ENCODE measurements at places on chromosomes 6 and 20. TPM values are rescaled to one million over a fixed set of nuclear protein-coding genes. Genes with fewer than 3 reads are reported as not detected.

The FOXQ1 gene
- 0.86 TPM for polyA plus RNA-seq

The TDP2 gene
- 27.9 TPM for polyA plus RNA-seq

The ITPR3 gene
- polyA plus RNA-seq: 7.3 TPM

The TBX18 gene
- 10.7 TPM for polyA plus RNA-seq

The CDH26 gene
- 0.99 TPM for polyA plus RNA-seq

The LPA gene
- polyA plus RNA-seq: 0.15 TPM

The ISM1 gene
- polyA plus RNA-seq: 4.5 TPM

The STK4 gene
- polyA plus RNA-seq: 12.0 TPM

The BMP5 gene
- 10.5 TPM for polyA plus RNA-seq

The PCIF1 gene
- 30.4 TPM for polyA plus RNA-seq

- DNase-seq: peak; percentile 60
These were observed 323.6 kb downstream of the CD83 start for GRCh38 chr6:14440940-14441781.

DNA sequence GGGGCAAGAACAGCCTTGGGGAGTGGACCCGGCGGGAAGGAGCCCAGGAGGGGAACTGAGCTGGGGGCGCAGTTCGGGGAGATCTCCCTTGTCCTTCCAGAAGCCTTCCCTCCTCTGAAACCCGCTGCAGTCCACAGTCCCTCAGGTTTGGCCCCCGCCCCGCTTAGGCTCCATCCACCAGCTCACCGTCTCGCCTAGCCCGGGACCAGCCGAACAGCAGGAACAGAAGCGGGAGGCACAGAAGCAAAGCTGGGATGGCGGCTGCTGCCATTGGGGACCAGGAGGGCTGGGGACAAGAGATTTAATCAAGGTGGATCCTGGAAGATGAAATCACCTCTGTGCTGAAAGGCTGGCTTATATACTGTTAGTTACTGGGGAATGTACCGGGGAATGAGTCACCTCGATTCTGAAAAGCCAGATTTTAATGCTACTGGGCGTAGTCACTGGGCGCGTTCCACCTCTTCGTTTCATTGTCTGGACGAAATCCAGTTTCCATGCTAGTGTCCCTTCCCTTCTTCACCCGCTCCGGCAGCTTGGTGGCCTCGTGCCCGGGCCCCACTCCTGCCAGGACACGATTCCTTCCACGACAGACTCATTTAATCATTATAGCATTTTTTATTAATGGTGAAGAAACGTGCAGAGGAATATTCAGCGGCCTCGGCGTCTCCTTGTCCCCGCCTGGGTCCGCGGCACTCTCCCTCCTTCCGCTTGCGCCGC is at the start of gene RAET1L:
RAET1L (minus strand) TSS at position 332 of the 717 bp plus-strand sequence; CDS start at position 271, 61 bp downstream.
- DNase-seq: no peak

DNA sequence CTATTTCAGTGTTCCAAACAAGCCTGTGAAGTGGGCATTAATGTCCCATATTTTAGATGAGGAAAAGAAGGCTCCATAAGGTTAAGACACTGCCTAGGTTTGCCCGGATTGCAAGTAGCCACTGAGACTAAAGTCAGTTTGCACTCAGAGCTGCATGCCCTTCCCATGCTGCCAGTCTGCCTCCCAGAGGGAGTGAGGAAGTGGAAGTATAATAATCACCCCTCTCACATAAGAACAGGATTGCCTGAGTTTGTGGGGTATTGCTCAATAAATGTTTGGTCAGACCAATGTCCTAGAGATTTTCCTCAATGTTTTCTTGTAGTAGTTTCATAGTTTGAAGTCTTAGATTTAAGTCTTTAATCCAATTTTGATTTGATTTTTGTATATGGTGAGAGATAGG is 43.9 kb upstream of the CLIC5 start:
- DNase-seq: no peak

GRCh38 chr6:157757430-157758403 is 65.3 kb upstream of the SNX9 start:
- DNase-seq: no peak

DNA sequence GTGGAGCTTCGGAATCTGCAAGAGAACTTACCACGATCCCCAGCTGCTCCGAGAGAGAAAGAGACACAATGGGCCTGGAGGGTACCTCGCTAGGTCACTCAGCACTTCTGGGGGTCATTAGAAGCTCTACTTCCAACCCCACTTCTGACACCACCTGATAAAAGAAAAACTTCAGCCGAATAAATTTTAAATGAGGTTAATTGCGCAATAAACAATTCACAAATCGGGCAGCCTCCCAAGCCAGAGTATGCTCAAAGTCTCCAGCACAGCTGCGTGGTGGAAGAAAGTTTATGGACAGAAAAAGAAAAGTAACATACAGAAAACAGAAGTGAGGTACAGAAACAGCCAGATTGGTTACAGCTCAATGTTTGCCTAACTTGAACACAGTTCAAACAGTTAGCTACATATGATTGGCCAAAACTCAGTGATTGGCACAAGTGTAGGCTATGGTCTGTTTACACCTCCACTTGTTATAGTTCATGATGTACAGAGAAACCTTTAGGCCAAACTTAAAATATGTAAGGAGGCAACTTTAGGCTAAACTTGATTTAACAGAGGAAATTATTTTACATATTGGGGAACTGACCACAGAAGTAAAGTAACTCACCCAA is 52.6 kb downstream of the COL11A2 start:
- peak; percentile 52 for DNase-seq

- no peak for DNase-seq
These were observed 108.8 kb upstream of the AFDN start for GRCh38 chr6:167717867-167718266.

- no peak for DNase-seq
These were observed 101.8 kb upstream of the PREP start for GRCh38 chr6:105504706-105505105.

DNA sequence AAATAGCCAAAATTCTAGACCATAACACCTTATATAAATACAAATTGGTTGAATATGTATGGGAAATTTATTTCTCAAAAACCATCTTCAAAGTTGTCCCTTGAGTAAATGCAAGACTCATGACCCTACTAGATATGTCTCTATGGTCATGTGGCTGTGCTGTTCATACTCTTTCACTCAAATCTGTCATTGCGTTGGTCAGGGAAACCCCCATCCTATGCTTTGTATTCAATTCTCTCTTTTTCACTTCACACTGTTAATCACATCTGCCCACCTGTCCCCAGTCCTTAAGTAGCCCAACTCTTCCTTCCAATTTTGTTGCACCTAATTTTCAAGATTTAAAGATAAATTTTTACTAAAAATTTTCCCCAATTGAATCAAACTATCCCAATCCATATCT is 51.0 kb downstream of the RPS12 start:
- no peak for DNase-seq

GRCh38 chr6:7185561-7185960 is 77.8 kb downstream of the RREB1 start:
- no peak for DNase-seq

DNA sequence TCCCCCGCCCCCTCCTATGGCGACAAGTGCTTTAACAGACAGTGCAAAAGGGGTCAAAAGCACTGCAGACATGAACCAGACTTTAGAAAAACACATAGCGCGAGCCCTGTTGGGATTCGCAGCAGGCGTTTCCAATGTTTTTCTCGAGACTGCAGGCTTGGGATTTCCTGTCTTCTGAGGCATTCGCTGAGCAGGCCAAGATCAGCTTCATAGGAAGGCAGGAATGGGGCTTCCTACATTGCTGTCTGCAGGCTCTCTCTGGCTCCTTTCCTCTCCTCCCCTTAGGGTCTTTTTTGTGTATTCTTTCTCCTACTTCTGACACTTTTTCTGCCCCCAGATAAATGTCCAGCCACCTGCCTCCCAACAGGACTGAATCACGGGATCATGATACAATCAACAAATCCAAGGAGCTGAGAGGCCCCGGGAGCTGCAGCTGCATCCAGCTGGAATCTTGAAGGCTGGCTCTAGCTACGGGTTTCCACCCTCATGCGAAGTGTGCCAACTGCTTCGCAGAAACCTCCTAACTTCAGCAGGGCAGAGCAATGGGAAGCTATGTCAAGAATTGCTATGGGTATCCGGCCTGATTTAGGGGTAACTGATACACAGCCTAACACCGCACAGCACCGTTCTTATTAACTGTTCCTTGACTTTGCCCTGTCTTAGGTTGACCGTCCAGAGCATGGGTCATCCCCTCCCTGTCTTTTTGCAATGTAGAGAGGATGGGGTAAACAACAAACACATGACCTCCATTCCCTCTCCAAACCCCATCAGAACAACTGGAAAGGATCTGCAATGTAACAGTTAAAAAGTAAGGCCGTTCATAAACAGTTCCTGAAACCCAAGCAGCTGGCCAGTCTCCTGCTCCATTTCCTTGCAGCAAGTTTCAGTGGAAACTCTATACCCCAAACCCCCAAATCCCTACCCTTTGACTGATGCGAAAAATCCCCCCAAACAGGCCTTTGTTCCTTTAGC is 31.5 kb downstream of the SNX5 start:
- DNase-seq: peak; percentile 95

GRCh38 chr6:21539621-21540100 is 53.9 kb upstream of the SOX4 start:
- DNase-seq: no peak

- no peak for DNase-seq
These were observed 1026.6 kb upstream of the MAP3K7 start for GRCh38 chr6:91613481-91613880.

GRCh38 chr20:63682384-63683139 is 13.9 kb upstream of the TNFRSF6B start:
- DNase-seq: peak; percentile 31

- peak; percentile 31 for DNase-seq
These were observed 914 bp upstream of the RANBP9 start for GRCh38 chr6:13712599-13712898.

DNA sequence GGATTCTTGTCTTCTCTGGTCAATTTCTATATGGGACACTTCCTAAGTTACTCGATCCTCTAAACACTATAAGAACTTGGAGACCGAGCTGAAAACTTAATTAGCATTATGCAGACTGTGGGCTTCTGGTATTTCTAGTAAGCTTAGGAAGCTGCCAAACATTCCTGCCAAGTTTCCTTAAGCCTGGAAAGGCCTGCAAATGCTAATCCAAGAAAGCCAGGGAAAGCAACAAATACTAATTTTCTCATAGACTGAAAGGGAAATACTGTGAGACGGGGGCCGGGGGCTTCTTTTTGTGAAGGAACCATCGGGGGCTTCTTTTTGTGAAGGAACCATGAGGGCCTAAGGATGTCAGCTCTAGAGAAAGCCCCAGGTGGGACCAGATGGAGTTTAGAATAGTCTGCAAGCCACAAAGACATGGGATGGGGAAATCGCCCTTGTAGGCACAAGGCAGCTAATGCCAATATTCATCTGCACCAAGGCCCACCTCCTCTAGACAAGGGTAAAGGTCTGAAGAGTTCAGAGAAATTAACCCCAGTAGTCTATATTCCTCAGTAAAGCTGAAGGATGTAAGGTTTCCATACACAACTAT is 332.4 kb upstream of the PRDM1 start:
- peak; percentile 82 for DNase-seq

GRCh38 chr6:74311431-74311830 is 615.4 kb downstream of the CD109 start:
- DNase-seq: peak; percentile 57

DNA sequence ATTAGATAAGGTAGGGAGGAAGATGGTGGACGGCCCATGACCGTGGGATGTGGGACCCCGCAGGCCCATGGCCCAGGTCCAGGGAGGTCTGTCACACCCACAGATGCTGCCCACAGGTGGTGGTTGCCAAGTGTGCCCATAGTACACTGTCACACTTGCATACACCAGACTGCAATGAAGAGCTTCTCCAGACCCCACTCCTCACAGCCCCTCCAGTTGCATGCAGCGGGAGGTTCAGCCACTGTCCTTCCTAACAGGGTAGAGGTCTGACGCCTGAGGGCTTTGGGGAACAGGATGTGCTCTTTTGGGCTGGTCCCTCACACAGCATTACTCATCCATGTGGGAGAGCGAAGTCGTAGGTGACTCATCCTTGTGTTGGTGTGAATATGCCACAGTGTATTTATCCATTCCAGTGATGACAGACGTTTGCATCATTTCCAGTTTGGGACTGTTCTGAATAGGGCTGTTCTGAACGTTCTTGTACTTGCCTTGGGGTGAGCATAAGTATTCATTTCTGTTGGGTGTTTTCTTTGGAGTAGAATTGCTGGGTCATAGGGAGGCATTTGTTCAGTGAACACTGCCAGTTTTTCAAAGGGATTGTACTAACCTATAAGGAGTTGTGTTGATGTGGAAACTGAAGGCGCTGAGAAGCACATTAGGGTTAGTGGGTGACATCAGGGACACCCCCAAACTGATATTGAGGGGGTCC is 10.1 kb upstream of the PYGB start:
- no peak for DNase-seq

GRCh38 chr20:48287552-48288170 is 502.4 kb upstream of the SULF2 start:
- no peak for DNase-seq

- no peak for DNase-seq
These were observed 50.1 kb downstream of the HDDC2 start for GRCh38 chr6:125251516-125252220.

DNA sequence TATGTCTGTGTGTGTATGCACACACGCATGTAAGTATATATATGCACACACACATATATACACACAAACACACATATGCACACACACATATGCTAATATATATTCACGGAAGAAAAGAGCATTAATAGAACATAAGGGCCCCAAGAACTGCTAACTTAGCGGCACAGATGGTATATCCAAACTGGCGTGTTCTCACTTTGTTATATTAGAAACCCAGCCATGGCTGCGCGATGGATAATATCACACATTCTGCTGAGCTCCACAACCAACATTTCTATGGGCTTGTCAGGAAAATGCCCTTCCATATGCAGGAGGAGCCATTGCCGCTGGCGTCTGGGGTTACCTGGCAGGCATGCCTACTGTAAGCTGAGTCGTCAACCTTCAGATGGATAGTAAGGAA is 122.1 kb downstream of the TTLL2 start:
- no peak for DNase-seq

DNA sequence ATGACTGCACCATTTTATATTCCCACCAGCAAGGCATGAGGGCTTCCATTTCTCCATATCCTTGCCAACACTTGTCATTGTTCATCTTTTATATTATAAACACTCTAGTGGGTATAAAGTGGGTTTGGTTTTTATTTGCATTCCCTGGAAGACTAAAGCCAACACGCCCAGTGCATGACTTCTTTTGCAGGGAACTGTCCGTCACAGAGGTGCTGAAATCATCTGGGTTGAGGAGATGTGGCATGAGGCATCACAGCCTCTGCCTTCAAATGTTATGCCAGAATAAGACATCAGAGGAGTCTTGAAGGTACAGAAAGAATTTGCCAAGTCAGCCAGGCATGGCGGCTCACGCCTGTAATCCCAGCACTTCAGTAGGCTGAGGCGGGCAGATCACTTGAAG is 29.9 kb upstream of the FAM210B start:
- DNase-seq: peak; percentile 16

DNA sequence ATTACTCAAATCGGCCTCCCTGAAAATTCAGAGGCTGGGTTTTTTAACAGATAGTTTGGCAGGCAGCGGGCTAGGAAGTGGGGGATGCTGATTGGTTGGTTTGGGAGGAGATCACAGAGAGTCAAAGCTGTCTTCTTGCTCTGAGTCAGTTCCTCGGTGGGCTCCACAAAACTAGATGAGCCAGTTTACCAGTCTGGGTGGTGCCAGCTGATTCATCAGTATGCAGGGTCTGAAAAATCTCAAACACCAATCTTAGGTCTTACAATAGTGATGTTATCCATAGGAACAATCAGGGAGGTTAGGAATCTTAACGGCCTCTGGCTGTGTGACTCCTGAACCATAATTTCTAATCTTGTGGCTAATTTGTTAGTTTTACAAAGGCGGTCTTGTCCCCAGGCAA is 190.7 kb downstream of the C6orf118 start:
- no peak for DNase-seq
